Breast epithelium (tissue), 4 donors: ENCODE measurements at places on chromosomes 3 and 15. TPM values are rescaled to one million over a fixed set of nuclear protein-coding genes. Genes with fewer than 3 reads are reported as not detected.

The FBXO40 gene
- total RNA-seq, result not detected

DNA sequence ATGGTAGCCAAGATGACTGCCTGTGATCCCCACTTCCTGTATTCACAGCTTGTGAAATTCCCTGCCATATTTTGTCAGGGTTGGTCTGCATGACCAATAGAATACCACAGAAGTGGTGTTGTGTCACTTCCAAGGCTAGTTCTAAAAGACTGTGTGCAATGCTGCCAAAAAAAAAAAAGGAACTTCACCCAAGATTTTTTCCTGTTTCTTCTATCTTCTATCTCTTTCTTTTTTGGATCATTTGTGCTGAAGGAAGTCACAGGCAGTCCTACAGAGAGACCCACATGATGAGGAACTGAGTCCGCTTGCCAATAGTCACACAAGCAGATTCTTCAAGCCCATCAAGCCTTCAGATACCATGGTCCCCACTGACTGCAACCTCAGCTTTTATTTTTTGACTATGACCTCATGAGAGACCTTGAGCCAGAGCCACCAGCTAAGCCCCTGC, 18.1 kb upstream of the RAF1 start:
- H3K4me3 ChIP-seq, result no peak overlapping the region
- no peaks in the 10 kb centered on the region for H3K27me3 ChIP-seq
- H3K27ac ChIP-seq, result peak overlapping the region; percentile 14
- no peak for DNase-seq

GRCh38 chr15:80600626-80601025, 94.5 kb upstream of the ABHD17C start:
- no peak for DNase-seq
- H3K36me3 ChIP-seq, result no peaks in the 10 kb centered on the region
- H3K27ac ChIP-seq, result no peak overlapping the region
- no peak overlapping the region for H3K4me3 ChIP-seq
- no peaks in the 10 kb centered on the region for H3K4me1 ChIP-seq
- H3K27me3 ChIP-seq, result no peaks in the 10 kb centered on the region

The SLC2A2 gene
- total RNA-seq, result not detected

GRCh38 chr3:133295199-133295901, 104.5 kb upstream of the BFSP2 start:
- DNase-seq, result no peak
- H3K27me3 ChIP-seq, result no peaks in the 10 kb centered on the region

DNA sequence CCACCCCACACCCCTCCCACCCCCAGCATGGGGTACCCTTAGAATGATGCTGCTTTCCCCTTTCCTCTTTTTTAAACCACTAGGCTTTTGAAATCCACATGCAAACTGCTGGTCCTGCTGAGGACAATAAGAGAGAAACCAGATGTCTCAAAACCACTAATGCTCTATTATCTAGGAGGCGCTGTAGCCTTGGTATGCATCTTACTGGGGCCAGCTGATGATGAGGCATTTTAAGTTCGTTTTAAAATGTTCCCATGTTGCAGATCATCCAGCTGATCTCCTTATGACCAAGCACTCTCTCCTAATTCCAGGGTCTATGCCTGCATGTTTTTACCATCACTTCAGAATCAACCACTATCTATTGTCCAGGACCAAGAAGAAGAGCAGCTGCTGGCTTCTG, 1.3 kb downstream of the NME9 start:
- H3K27ac ChIP-seq, result no peak overlapping the region
- no peaks in the 10 kb centered on the region for H3K4me1 ChIP-seq
- DNase-seq, result no peak
- H3K4me3 ChIP-seq, result no peak overlapping the region

DNA sequence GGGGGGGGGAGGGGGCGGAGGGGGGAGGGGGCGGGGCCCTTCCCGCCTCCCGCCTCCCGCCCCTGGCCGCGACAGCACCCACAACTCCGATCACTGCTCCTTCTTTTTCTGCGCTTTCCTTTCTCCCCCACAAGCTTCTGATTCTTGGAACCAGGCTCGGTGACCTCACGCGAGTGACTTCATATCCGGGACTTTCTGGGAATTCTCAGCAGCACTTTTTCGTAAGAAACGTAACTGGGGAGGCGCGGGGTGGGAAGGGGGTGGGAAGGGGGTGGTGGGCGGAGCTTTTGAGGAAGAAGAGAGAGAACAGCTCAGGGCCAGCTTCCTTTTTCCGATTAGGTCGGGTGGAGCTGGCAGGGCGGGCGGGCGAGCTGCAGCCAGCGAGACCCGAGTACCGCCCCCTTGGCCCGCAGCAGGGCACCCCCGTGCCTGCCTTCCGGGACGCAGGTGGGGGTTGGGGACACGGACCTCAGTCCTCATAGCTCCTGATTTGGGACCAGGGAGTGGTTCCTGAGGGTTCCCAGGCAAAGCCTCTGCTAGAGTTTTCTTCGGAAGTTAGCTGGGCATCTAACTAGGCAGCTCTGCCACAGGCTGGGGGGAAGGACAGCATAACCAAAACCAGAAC, 14.6 kb downstream of the XIRP1 start:
- peak overlapping the region; percentile 59 for H3K4me3 ChIP-seq
- H3K4me1 ChIP-seq, result no peaks in the 10 kb centered on the region
- no peaks in the 10 kb centered on the region for H3K36me3 ChIP-seq

DNA sequence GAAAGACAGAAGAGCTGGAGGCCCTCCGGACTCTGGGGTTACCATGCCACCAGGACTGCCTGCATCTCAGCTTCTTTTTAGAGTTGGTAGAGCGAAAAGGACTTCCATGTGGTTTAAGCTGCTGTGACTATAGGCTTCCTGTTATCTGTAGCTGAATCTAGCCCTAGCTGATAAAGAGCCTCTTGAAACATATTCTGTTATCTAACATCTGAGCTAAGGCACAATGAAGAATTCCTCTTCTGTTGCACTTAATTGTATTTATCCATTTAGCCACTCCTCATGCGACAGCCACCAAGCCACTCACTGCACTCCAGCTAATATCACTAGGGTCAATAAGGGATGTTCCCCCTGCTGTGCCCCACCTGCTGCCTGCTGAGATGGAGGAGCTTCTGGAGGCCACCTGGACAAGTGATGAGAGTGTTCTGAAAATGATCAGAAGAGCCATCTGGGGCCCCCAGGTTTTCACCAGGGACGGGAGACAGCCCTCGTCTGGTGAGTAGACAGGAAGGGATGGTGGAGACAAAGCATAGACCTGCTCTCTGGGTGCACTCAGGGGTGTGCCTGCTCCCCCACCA, 94.6 kb upstream of the PLXNA1 start:
- H3K27me3 ChIP-seq, result no peaks in the 10 kb centered on the region
- DNase-seq, result peak; percentile 17
- H3K27ac ChIP-seq, result no peak overlapping the region
- H3K4me3 ChIP-seq, result no peak overlapping the region
- no peaks in the 10 kb centered on the region for H3K4me1 ChIP-seq
- no peaks in the 10 kb centered on the region for H3K36me3 ChIP-seq

DNA sequence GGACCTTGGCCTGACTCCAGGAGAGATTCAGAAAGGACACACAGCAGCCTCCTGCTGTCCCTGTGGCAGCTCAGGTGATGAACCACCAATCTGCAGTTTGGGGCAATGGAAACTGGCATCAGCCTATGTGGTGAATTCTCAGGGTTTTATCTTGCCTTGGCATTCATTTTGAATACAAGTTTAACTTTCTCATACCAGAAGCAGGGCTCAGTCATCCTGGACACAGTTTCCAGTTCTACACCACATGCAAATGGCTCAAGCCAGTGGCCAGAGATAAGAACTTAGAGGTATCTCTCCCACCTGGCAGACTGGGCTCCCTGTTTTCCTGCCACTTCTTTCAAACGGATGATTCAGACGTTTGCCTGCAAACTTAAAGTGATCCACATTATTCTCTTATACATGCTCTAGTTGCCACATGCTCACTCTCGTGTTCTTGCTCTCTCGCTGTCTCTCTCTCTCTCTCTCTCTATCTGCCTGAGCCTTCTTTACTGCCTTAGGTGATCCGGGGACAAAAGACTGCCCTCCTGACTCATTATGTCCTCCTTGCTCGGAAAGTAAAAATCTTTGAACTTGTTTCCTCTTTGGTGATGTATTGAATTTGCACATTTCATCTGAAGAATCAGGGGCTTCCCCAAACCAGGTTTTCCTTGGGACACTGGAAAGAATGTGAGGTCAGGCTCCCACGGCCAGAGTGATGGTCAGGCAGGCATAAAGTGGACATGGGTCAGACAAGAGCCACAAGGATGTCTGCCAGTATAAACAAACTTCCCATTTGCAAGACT, 99.6 kb upstream of the STT3B start:
- H3K4me3 ChIP-seq, result no peak overlapping the region
- no peak for DNase-seq
- no peaks in the 10 kb centered on the region for H3K4me1 ChIP-seq
- no peak overlapping the region for H3K27ac ChIP-seq
- H3K36me3 ChIP-seq, result no peaks in the 10 kb centered on the region

The NEK10 gene
- total RNA-seq, result 0.96 TPM

DNA sequence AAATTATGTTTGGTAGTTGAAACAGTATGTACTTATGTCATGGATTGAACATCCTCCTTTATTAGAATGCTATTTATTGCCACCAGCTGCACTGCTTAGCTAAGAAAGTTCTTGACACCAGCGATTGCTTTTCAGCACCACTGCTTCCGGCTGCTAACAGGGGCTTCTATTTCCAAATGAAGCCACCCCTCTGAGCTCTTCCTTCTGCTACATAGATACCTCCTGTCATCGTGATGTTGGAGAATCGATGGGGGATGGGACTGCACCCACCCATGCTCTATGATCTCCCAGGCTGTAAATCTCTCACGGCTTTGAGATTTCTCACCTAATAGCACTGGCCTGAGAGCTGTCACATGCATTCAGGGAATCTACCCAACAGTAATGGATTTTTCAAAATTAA, 259.2 kb downstream of the MEIS2 start:
- no peak for DNase-seq
- H3K27me3 ChIP-seq, result no peaks in the 10 kb centered on the region
- H3K4me3 ChIP-seq, result no peak overlapping the region

DNA sequence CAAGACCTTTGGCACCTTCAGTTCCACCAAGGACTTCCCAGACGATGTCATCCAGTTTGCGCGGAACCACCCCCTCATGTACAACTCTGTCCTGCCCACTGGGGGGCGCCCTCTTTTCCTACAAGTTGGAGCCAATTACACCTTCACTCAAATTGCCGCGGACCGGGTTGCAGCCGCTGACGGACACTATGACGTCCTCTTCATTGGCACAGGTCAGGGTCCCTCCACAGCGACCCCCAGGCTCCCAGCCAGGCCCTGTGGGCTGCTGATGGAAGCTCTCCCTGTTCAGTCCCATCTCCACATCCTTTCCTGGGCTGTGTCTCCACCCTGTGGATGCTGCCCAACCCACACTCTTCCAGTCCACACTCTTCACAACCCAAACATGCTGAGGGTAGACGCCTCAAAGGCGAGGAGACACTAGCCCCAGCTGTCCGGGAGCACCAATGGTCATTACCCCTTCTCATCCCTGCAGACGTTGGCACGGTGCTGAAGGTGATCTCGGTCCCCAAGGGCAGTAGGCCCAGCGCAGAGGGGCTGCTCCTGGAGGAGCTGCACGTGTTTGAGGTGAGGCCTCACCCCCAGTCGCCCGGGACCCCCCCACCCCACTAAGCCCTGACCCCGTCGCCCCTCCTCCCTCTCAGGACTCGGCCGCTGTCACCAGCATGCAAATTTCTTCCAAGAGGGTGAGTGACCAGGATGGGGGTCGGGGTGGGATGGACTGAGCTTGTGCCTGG, 4.3 kb upstream of the LSMEM2 start:
- no peak overlapping the region for H3K4me3 ChIP-seq
- H3K36me3 ChIP-seq, result no peaks in the 10 kb centered on the region
- no peaks in the 10 kb centered on the region for H3K27me3 ChIP-seq

The SHQ1 gene
- 17.4 TPM for total RNA-seq

The SLC24A5 gene
- not detected for total RNA-seq

DNA sequence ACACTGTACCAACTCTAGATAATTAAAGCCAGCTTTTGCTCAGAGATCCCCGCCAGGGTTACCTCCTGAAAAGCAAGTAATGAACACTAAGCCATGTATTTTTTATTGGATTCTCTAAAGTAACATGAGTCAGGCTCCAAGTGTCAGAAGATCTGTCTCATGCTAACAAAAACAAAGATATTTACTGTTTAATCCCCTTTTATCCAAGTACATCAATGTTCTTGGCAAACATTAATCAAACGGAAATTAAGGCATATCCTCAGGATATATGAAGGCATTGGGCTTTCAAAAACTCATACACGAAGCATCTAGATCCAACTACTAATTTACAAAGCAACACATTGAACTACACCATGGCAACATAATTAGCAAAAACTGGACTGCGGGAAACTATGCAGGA, 37.2 kb downstream of the MYO5A start:
- H3K4me1 ChIP-seq, result no peaks in the 10 kb centered on the region
- no peak overlapping the region for H3K27ac ChIP-seq
- H3K4me3 ChIP-seq, result no peak overlapping the region
- DNase-seq, result no peak
- no peaks in the 10 kb centered on the region for H3K36me3 ChIP-seq

GRCh38 chr3:113912552-113913236, 35.1 kb upstream of the ZDHHC23 start:
- H3K4me3 ChIP-seq, result no peak overlapping the region
- no peaks in the 10 kb centered on the region for H3K27me3 ChIP-seq
- DNase-seq, result peak; percentile 35
- H3K36me3 ChIP-seq, result no peaks in the 10 kb centered on the region
- no peaks in the 10 kb centered on the region for H3K4me1 ChIP-seq

DNA sequence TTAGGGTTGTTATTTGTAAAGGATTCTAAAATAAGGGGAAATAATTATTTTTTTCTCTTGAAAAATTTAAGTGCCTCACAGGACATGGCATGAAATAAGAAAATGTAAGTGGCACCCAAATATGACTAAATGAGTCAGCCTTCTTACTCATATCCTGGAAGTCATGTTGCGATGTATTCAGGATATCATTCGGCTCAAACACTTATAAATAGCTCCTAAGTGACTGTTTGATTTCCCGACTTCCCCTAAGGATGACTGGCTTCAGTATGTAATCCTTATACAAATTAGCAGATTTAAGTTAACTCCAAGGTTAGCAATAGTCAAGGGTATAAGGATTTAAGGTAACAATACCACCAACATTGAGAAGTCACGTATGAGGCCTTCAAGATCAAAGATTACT, 57.3 kb upstream of the OSTN start:
- DNase-seq, result no peak
- no peak overlapping the region for H3K27ac ChIP-seq
- no peak overlapping the region for H3K4me3 ChIP-seq
- no peaks in the 10 kb centered on the region for H3K27me3 ChIP-seq

DNA sequence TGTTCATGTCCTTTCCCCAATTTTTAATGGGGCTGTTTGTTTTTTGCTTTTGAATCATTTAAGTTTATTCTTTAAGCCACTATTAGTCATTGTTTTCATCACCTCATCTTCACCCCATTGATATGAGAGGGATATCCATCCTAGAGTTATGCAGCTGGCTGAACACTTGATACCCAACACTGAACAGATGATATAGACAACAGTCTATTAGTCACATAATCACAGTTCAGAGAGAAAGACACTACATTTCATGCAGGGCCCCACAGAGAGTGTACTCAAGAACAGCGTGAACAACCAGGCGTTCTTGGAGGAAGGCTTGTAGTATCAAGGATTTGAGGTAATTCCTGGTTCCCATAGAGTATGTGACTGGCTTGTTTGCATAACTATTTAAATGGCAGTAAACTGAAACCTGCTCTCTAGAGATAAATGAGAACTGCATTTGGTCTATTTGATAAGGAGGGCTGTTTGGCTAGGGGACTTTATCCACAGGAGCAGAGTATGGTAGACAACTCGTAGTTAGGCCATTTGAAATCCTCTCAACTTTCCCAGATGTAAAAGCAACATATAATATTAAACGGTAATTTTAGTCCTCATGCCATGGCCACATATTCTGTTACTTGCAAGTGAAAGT, 618.7 kb downstream of the SI start:
- H3K36me3 ChIP-seq, result no peaks in the 10 kb centered on the region
- DNase-seq, result no peak
- no peaks in the 10 kb centered on the region for H3K27me3 ChIP-seq
- H3K27ac ChIP-seq, result no peak overlapping the region
- no peaks in the 10 kb centered on the region for H3K4me1 ChIP-seq

The ATP13A5 gene
- 4.5 TPM for total RNA-seq
